CD4-positive, alpha-beta T cell treated with Interleukin-2 at 100 ng/mL for 4 hours (primary cell): ENCODE measurements at places on chromosomes 4 and X.
A peak's percentile ranks its signal among the peaks of the same experiment; 100 is the strongest.

DNA sequence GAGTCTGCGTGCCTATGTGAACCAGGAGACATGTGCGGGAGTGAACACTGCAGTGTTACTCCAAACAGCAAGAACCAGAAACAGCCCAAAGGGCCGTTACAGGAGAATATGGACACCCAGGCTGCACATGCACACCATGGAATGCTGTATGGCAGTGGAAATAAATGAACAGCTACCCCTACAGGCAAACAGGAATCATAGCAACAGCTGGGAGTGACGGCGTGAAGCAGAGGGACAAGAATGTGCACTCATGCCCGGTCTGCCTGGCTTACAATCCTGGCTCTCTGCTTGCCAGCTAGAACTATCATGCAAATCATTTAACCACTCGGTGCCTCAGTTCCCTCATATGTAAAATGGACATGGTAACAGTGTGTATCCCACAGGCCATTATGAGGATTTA lies 16.6 kb downstream of the GPKOW start:
- DNase-seq = peak; percentile 18

DNA sequence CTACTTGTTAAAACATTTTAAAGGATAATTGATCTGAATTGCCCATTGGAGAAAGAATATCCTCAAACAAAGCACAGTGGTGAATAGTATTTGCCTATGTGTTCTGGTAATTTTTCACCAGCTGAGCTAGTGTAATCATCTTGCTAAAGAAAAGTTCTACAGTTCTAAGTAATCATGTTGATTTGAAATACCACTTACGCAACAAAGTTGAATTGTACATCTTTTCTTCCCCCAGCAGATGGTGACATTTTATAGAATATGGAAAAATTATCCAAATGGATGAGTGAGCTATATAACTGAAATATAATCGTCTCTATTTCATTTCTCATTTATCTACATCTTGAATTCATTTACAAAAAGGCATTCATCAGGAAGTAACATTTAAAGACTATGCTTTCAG lies 9.7 kb upstream of the ZNF674 start:
- DNase-seq = peak; percentile 26

DNA sequence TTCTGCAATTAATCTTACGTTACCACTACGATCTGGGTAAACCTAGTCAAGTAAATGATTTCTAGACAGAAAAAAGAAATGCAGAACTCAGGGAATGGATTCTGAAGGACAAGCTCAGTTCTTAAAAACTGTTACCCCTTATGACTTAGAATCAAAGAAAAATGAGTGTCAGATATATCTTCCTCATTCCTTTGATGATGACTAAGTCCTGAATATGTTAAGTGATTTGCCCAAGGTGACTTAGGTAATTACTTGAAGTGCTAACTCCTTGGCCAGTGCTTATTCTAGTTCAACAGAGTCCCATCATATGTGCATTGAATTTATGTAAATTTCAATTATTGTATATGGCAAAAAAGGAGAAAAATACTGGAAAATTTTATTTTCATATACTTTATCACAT lies 92.5 kb downstream of the PPEF1 start:
- no peak for DNase-seq

- DNase-seq = no peak
Observed at GRCh38 chrX:24760363-24761000, 66.8 kb downstream of the POLA1 start.

- DNase-seq = no peak
Observed at GRCh38 chrX:113802837-113803236, 781.0 kb upstream of the HTR2C start.

DNA sequence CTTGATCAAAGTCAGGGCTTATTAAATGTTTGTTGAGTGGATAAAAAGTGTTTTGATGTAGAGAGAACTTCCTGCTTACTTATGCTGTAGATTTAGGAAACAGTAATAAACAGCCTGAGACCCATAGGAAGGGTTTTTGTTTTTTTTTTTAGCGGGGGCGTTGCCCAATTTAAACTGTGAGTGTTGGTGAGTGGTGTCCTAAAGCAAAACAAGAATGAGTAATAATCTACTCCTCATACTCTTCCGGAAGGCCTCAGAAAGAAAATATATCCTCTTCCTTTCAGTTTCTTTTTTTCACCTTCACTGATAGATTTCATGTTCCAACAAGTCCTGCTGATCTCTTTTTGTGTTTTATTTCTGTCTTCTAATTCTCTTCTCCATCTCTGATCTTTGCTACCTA lies 104.4 kb upstream of the SCML1 start:
- peak; percentile 0 for DNase-seq

DNA sequence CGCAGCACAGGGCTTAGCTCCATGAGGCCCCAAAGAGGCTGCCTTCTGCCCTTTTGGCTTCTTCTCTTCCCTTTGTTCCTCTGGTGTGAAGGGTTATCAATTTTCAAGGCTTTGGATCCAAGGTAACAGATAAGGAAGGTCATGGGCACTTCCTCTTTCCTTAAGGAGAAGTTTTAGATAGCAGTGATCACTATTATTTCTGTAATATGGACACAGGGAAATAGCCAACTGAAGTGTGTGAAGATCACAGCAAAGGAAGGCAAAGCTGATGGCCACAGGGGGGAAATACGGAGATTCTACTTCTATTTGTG lies 366.8 kb downstream of the UNC5C start:
- no peak for DNase-seq

DNA sequence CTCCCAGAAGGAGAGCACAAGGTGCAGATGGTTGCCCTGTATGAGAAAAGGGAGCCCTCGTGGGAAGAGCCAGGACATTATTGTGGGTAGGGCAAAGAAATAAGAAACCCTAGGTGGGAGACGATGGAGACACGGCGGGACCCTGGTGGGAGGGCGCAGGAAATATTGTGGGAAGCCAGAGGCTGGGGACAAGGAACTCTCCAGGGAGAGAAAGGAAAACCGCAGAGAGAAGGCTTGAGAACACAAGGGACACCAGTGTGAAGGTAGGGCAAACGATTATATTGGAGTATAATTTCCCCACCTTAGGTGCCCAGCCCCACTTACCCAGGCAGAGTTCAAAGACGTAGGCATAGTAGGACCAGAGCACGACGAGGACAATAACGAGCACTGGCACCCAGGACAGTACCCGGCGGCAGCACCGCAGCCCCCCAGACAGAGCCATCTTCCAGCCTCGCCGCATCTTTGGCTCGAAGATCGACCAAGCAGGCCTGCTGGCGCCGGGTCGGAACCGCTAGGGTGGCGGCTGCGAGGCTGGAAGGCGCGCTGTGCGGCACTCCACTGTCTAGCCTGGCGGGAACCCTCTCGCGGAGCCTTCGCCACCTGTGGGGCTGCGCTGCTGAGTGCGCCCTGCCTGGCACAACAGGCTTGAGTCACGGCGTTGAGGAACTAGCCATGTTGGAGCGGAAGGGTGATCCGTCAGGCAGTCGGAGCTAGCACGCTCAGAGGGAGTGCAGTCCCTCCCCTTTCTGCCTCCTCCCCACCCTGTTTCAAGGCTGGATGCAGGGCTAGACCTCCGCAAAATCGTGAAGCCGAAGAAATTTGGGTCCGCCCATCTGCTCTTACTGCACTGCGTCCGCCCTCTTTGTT lies at the start of gene ZDHHC15:
Gene ZDHHC15, minus strand, starts transcription at position 473 of the 867 bp plus-strand sequence. Its CDS starts 13 bp downstream, at position 460.
- DNase-seq = peak; percentile 15

GRCh38 chr4:123777373-123777772 lies 380.8 kb downstream of the SPRY1 start:
- DNase-seq = no peak

DNA sequence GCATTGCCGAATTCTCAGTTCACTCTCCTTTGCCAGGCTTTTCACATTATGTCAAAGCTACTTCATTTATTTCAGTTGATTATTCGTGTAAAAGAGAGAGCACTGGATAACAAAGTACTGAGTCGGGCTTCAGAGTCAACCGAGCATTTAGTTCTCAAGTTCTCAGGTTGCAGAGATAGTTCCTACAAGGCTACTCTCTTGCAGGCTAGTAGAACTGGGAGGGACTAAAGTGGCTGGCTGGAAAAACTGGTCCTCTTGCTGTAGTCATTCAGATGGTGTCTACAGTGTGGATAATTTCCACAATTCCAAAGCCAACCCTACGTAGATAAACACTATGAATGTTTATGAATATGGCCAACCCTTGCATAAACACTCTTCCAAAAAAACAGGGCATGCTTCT lies 4.6 kb upstream of the CCNG2 start:
- no peak for DNase-seq

DNA sequence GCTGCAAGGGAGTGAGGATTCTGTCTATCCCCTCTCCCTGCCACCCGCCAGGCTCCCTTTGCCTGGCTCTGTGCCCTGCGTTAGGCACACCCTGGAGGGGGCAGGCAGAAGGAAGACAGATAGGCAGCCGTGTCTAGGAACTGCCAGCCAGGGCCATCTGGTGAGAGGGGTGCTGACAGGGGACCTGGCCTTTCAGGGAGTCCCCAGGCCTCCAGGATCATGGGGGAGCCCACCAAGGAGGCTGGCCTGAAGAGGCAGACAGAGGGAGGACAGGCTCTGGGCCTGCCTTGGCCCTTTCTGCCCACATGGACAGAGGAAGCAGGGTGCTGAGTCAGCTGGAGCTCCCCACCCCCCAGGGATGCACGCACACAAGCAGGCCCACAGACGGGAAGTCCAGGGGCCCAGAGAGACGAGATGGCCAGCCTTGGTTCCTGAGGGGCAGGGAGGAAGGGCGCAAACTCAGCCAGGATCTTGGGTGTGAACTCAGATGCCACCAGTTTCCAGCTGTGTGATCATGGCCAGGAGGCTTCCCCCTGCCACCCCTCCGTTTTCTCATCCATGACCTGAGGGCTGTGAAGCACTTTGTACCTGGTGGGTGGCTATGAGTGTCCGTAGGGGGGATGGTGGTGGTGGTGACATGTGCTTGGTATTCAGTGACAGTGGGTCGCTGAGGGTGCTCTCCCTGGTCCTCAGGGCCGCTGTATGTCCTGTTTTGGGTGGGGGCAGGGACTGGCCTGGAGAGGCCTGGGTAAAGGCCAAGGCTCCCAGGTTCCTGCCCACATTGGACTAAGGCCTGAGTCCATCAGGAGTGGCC lies 1.8 kb downstream of the SH3BP2 start:
- no peak for DNase-seq

DNA sequence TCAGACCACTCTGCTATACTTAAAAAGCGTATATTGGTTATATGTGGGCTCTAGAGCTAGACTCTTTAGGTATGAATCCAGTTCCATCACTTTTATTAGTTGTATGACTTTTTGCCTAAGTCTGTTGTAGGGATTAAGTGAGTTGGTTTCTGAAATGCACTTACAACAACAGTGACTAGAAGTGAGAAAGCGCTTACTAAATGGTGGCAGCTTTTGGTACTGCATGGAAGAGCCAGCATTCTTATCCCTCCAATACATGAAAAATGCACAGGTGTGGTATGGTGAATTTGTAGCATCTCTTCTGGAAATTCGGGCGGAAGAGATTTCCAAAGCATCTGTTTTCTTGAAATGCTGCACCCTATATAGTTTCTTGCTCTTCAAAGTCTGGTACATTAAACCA lies 117.1 kb downstream of the SPANXA1 start:
- DNase-seq = no peak

DNA sequence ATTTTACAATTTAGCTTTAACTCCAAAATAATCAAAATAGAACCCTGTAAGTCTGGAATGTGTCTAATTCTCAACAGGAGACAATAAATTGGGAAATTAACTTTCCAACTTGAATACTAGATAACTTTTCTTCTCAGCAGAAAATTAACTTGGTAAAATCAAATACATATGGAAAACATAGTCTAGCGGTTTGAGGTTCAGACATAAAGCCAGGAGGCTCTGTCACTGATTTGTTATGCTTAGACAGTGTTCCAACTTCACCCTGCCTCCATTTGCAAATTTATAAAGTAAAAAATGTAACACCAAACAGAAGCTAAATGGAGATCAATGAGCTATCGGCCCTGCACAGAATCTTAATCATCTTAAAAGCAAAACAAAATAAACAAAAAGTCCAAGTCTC lies 46.3 kb downstream of the TBCK start:
- no peak for DNase-seq

- DNase-seq = no peak
Observed at GRCh38 chrX:6826856-6827255, 291.9 kb upstream of the VCX3A start.

DNA sequence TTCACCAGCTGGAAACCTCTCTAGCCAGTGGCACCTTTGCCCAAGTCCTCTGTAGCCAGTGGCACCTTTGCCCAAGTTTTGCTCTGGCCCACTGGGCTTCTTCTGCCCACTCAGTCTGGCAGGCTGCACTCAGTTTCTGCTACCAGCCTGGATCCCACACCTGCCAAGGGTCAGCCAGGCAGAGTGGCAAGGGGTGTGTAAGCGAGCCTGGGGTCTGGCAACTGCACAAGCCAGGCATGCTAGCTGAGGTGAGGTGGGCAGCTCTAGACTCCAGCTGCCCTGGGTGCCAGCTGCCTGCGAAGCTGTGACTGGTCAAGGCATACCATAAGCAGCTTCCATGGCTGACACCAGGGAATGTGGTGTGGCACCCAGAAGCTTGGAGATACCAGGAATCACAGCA lies 233.1 kb upstream of the DKK2 start:
- no peak for DNase-seq

DNA sequence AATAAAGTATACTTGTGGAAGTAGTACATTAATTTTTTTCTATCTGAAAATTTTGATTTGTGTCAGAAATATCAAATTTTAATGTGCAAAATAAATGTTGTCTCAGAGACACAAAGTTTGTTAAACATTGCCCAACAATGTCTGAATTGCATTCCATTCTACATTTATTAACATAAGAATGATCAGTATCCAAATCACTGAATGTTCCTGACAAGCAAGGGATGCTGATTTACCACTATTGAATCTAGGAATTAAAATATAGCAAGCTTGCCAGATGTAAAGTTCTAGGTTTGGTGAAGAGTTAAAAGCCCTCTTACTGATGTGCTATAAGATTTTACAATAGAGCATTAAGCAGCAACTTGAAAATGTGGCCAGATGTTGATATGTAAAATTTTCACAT lies 489.2 kb upstream of the CTSO start:
- no peak for DNase-seq

DNA sequence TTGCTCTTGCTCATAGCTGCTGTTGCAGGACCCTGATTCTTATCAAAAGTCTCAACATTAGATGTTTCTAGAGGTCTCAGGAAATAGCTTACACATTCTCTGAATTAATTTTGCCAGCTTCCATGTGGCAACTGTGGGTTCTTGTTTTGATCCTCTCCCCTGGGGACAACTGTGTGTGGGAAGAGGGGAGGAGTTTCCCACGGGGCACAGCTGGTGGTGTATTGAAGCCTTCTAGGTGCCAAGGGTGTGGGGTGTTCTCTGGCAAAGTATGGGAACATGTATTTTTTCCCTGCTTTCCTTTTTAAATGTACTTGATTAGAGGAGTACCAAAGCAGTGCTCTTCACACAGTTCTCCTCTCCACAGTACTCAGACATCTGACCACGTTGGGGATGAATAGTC lies 212.7 kb downstream of the RPA4 start:
- no peak for DNase-seq

DNA sequence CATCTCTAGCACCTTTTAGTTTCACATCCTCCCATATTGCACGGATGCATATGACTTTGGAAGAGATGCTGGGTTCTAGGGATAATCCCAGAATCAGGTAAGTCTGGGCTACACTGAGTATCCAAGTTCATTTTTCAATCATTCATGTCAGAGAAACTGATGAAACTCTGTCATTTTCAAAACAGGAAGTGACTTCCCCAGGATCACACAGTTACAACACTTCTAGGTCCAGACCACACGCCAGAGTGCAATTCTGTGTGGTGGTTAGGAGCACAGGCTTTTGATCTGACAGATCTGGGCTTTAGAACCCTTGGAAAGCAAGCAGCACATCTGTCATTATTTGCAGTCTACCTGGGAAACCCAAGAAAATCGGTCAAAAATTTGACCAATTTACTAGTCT lies 52.1 kb upstream of the CDKN2AIP start:
- DNase-seq = no peak

GRCh38 chr4:2182994-2183393 lies 58.9 kb downstream of the HAUS3 start:
- DNase-seq = no peak
